ENCODE measurements at places on chromosomes 6 and 20. TPM values are rescaled to one million over a fixed set of nuclear protein-coding genes. Genes with fewer than 3 reads are reported as not detected.

Gene RAET1L
- not detected for polyA plus RNA-seq

Gene DEFB132
- polyA plus RNA-seq: not detected

Gene WFDC11
- polyA plus RNA-seq: not detected

Gene SYTL3
- polyA plus RNA-seq: 2.9 TPM

Gene GOPC
- polyA plus RNA-seq: 18.6 TPM

Gene TPX2
- 27.6 TPM for polyA plus RNA-seq

Gene FHL5
- not detected for polyA plus RNA-seq

Gene PRL
- not detected for polyA plus RNA-seq

Gene CLPSL1
- polyA plus RNA-seq: not detected

Gene TGM3
- polyA plus RNA-seq: not detected

Data from IMR-90 (cell line).